ENCODE measurements at places on chromosomes 2 and 18.

- no peak for DNase-seq
These were observed 21.0 kb downstream of the TGFBRAP1 start for GRCh38 chr2:105308382-105309146.

- DNase-seq = no peak
These were observed 327.6 kb downstream of the NCKAP5 start for GRCh38 chr2:133240491-133241223.

DNA sequence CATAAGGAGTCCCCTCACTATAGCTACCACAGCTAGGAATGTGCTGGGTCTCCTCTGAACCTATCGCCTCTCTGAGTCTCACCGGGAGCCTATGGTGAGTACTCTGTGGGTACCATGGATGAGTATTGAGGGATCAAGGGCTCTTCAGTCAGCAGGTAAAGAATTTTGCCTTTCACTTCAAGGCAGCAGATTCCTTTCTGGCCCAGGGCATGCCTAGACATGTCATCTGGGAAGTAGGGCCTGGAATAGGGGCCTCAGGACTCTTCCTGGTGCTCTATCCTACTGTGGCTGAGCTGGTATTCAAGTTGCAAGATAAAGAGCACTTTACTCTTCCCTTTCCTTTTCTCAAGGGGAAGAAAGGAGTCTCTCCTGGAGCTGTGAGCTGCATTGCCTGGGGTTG, 85.6 kb upstream of the LHCGR start:
- DNase-seq = no peak

DNA sequence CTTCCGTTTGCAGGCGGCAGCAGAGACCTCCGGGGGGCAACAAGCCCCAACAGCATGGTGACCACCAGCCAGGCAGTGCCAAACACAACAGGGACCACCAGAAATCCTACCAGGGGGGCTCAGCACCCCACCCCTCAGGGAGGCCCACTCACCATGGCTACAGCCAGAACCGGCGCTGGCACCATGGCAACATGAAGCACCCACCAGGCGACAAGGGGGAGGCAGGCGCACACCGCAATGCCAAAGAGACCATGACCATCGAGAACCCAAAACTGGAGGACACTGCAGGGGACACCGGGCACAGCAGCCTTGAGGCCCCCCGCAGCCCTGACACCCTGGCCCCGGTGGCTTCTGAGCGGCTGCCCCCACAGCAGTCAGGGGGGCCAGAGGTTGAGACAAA, 192.9 kb downstream of the SMAD7 start:
- DNase-seq = no peak

DNA sequence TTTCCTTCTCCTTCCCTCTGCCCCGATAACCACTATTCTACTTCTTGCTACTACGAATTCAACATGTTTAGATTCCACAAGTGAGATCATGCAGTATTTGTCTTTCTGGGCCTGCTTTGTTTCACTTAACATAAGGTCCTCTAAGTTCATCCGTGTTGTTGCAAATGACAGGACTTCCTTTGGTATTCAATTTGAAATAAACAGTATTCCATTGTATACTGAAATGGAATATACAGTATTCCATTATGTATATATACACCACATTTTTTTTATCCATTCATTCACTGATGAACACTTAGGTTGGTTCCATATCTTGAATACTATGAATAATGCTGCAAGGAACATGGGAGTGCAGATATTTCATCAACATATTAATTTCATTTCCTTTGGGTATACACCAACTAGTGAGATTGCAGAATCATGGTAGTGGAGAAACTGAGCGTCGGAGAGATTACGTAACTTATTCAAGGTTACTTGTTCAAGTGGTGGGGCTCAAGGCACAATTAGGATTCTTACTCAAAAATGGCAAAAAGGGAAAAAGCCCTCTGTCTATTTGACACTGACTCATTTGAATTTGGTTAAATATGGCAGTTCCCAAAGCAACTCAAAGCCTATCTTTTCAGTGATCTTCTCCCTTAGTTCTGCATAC, 85.1 kb downstream of the CHN1 start:
- DNase-seq = no peak

DNA sequence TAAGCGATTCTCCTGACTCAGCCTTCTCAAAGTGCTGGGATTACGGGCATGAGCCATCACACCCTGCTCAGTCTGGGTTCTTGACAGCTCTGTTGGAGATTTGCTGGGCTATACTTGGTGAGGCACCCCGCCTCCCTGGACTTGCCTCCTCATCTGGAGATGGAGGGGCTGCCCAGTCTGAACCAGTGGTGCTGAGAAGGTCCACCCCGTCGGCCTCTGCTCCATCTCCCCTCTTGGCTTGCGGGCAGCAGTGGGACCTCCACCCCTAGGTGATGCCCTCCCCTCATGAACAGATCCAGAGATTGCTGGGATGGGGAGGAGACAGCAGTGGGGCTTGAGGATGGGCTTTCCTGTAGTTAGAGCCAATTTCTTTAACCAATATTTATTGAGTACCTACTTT, 120.9 kb downstream of the CLIP4 start:
- no peak for DNase-seq

- DNase-seq = no peak
These were observed 1087.6 kb upstream of the PIK3C3 start for GRCh38 chr18:40867459-40867858.

DNA sequence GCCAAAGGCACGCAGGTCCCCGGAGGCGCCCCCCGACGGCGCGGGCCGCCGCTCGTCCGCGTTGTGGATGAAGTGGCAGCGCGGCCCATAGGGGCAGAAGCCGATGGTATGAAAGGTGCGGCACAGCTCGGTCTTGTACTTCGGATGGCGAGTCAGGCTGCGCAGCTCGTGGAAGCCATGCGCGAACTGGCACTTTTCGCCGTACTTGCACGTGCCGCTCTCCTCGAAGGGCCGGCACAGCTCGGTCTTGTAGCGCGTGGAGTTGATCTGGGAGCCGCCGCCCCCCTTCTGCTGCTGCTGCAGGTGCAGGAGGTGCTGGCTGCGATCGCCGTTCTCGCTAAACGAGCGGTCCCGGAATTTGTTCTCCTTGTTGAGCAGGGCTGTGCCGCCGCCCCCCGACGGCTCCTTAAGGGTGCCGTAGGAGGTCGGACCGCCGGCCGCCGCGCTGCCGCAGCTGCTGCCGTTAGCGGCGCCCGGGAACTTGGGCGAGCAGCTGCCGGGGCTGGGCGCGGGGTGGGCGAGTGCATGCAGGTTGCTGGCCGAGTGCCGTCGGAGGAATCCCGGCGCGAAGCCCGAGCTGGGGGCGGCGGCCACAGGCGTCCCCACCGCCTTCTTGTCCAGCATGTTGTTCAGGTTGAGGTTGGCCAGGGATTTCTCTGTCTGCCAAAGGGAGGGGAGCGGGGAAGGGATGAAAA, 1.2 kb downstream of the ZFP36L2 start:
- peak; percentile 50 for DNase-seq

- no peak for DNase-seq
These were observed 509 bp upstream of the CYS1 start for GRCh38 chr2:10080536-10081304.

DNA sequence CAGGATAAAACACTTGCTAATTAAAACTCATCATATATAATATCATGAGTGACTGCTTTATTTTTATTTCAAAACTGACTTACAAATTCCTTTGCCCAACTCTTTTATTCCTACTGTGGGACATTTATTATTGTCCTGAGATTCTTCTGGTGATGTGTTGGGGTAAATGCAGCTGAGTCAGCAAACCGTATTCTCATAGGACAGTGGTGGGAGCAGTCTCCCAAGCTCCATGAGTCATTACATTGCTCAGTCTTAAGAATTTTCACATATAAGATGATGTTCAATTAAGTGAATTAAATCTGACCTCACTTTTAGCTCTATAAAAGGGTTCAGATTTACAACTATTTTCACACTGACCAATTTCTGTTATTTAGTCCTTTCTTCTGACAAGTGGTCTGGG, 1530.7 kb downstream of the LRP1B start:
- no peak for DNase-seq

DNA sequence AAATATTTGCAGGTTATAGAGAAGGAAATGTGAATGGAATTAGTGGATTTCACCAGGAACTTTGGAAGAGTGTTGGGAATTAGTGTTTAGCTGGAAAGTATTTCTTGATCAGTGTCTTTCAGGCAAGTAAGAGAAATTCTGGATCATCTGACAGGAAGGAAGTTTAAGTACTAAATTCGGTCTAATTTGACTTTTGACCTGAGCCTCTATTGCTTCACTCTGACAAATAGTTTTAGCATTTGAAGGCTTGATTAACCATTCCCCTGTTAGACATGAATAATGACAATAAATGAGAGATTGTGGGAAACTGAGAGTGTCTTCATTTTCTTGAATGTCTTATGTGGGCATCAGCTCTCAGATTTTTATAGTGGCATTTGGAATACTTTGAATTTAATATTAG, 16.0 kb downstream of the CCNT2 start:
- no peak for DNase-seq

DNA sequence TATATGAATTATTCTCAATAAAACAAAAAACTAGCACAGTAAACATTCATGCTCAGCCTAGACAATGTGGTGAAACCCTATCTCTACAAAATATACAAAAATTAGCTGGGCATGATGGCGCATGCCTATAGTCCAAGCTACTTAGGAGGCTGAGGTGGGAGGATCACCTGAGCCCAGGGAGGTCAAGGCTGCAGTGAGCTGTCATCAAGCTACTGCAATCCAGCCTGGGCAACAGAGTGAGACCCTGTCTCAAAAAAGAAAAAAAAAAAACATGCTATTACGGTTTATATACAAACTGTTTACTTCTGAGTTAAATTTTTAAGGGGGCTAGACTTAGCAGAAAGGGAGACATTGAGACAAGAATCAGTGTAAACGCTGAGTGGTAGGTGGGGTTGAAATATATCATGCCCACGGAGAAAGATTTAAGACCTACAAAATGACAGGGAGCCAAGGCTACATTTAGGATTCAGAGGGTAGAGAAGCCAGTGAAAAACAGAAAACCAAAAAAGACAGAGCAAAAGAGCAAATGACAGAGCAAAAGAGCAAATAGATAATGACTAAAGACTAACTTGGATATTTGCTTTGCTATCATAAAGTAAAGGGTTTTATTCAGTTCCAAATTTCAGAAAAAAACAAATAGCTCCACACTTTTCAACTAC, 7.5 kb downstream of the TTC32 start:
- DNase-seq = no peak

DNA sequence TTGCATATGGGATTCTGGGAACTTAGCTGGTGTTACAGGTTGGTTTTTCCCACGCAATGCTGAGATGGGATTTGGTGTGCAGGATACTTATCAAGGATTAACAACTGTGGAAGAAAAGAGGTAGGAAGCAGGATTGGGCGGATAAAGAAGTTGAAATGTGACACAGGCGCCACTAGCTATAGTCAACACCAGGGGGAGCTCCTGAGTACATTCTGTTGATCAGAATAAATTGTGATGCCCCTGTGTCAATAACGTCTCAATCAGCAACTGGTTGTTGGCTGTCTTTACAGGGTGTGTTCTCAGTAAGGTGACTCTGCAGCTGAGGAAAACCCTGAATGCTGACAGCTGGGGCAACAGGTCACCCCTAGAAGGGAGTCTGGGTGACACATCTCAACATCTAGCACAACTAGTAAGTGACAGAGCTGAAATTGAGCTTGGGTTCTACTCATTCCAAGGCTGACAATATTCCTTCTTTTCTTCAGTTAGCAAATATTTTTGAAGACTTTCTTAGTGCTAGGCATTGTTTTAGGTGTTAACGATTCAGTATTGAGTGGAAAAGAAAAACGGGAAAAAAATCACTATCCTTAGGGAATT, 143.0 kb downstream of the ARL6IP6 start:
- no peak for DNase-seq

- DNase-seq = no peak
These were observed 756.4 kb upstream of the CDH7 start for GRCh38 chr18:64994370-64994769.

DNA sequence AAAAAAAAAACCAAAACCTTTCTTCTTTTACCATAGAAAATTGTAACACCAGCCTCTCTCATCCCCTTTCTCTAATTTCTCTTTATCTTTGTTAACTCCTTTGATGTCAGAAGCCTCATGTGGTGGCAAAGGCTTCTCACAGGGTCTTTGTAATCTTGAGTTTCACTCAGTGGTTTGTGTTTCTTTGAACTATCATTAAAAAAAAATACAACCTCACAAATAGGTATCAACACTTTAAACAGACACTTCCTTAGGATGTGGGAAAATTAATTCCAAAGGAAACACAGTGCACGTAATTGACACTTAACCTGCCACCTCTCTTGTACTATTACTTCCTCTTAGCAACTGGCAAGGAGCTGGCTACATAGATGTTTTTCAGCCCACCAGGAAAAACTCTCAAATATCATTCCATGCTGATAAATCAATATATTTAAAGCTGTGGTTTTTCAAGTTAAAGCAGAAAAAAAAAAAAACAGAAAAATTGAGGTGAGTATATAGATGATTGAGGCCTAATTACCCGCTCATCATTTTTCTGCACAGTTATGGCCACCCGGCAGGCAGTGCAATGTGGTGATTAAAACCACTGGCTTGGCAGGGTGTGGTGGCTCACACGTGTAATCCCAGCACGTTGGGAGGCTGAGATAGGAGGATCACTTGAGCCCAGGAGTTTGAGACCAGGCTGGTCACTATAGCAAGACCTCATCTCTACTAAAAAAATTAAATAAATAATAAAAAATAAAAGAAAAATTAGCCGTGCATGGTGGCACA, 193.5 kb downstream of the MYO3B start:
- no peak for DNase-seq

DNA sequence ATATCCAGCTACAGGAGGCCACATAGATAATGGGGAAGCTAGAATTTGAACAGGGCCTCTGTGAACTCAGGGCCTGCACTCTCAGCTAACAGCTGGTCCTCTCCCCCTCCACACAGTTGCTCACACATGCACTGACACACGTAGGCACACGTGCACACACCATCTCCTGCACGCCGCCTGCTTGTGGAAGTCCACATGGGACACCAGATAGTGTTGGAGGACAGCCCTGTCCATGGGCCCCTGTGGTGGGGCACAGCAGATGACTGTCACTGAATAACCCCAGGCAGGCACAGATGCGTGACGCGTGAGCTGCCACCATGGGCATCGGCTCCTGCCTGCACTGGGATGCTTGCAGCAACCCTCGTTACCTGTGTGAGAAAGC, 52.9 kb downstream of the ADI1 start:
- no peak for DNase-seq

GRCh38 chr18:45168866-45169600, 446.2 kb upstream of the SLC14A2 start:
- DNase-seq = no peak

- DNase-seq = no peak
These were observed 66.0 kb upstream of the HAAO start for GRCh38 chr2:42858140-42859005.

- no peak for DNase-seq
These were observed 166.5 kb upstream of the CXCR4 start for GRCh38 chr2:136284226-136285119.

- no peak for DNase-seq
These were observed 147.6 kb upstream of the SMAD7 start for GRCh38 chr18:49098386-49098785.

- no peak for DNase-seq
These were observed 7.3 kb upstream of the TPO start for GRCh38 chr2:1405967-1406366.
